Substantia nigra (tissue), 51 donors: ENCODE measurements at places on chromosomes 1 and 21.

DNA sequence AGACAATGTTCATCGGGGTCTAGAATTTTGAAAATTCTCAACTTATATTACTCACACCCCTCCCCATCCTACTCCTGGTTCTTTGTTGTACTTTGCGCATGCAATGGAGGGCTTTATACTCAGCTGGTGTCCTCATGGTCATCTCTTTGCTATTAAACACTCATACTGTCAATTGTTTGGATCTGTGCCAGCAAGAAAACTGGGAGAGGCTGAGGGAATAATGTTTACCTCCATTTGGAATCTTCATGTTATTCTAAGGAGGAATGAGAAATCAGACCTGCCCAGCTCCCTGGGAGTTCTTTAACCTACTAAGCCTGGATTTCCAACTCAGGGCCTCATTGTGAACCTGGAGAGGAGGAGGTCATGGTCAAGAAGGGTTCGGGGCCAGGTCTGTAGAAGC is 143.9 kb upstream of the DNAH14 start:
- no peak for DNase-seq

DNA sequence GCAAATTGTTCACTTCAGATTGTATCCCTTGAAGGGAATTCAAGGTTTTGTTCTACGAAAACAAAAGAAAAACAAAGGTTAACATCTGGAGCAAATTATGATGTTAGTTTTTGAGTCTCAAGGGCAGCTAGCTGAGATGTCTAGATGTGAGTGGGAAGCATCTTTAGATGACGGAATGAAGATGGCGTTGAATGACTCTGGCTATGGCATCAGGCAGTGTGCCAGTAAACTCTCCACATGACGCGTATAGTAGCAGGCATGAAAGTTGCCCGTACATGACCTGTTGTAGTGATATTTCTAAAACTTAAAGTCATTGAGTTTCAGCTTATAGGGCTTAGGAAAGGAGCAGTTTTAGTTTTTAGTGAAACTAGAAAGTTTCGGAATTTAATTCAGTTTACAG is 12.3 kb upstream of the SDC3 start:
- DNase-seq: no peak

- DNase-seq: no peak
These were observed 54.0 kb downstream of the APP start for GRCh38 chr21:26116456-26117011.

- no peak for DNase-seq
These were observed 106.8 kb upstream of the CACHD1 start for GRCh38 chr1:64363111-64363510.

DNA sequence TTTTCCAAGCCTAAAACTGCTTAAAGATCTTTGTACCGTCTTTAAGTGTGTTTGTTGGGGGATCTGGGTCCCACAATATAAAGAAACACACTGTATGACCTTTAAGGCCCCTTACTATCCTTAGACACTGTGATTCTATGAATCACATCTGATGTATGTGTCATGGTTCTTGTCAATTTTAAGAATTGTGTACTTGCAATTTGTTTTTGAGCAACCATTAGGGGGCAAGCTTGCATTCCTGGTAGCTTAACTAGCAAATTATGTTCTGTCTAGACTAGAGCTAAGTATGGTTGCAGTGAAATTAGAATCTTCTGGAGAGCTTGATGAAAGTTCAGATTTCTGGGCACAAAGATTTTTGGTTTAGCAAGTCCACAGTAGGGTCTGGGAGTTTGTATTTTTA is 219.5 kb downstream of the TPR start:
- DNase-seq: no peak

- DNase-seq: no peak
These were observed 172.5 kb downstream of the URB2 start for GRCh38 chr1:229798558-229798957.

DNA sequence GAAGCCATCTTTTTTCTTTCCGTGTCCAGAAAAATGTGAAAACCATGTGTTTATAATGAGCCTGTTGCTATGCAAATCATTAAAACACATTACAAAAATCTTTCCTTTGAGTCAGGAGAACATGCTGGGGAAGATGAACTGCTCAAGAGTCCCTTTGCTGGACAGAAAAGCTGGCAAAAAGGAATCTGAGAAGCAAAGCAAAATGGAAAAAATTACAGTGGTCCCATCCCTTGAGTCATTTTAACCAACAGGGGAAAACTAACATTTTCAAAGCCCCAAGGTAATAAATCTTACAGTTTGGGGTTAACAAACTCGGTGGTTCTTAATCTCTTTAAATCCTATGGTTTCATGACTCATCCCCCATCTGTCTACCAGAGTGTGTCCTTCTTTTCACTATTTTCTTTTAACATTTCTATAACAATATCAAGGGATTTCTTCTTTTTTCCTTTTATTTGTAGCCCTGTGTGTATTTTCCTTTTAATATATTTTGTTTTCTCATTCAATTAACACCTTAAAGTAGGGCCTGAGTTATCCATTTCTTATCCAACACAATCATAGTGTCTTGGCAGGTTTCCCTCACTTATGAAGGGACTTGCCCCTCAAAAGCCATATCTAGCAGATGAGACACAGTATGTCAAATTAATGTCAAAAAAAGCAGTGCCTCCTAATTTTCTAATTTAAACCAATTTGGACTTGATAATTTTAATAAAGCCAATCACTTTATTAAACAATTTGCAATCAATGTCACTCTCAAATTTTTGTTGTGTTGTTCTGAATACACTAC is 105.4 kb downstream of the PTPN14 start:
- DNase-seq: no peak

- DNase-seq: no peak
These were observed 213.4 kb upstream of the PTBP2 start for GRCh38 chr1:96508233-96508632.

GRCh38 chr1:24300971-24301784 is 18.0 kb upstream of the GRHL3 start:
- no peak for DNase-seq

DNA sequence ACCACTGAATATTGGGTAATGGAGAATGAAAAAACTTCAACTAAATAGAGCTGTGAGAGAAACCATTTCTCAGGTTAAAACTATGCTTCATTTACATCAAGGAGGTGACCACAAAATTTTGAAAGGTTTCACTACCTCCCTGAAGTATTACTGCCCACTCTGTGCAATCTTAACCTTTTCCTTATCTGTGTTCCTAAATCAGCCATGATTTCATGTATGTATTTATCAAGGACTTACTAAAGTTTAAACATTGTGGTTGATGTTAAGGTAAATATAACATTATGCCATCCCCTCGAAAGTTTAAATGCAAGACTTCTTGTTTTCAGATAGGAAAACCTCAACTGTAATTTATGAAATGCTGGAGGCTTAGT is 84.4 kb downstream of the CLEC20A start:
- no peak for DNase-seq

GRCh38 chr1:20105856-20106255 is 13.5 kb downstream of the PLA2G2D start:
- DNase-seq: no peak

- no peak for DNase-seq
These were observed 61.6 kb downstream of the HS2ST1 start for GRCh38 chr1:86975993-86976550.

DNA sequence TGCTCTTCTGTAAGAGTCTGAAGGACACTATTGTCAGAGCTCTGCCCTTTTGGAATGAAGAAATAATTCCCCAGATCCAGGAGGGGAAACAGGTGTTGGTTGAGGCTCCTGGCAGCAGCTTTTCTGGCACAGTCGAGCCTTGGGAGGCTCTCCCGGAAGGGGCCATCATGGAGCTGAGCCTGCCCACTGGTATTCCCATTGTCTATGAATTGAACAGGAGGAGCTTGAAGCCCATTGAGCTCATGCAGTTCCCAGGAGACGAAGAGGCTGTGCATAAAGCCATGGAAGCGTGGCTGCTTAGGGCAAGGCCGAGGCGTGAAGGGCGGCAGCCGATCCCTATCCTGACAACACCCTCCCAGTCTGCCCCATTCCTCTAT is 26.6 kb downstream of the UBE4B start:
- DNase-seq: no peak

DNA sequence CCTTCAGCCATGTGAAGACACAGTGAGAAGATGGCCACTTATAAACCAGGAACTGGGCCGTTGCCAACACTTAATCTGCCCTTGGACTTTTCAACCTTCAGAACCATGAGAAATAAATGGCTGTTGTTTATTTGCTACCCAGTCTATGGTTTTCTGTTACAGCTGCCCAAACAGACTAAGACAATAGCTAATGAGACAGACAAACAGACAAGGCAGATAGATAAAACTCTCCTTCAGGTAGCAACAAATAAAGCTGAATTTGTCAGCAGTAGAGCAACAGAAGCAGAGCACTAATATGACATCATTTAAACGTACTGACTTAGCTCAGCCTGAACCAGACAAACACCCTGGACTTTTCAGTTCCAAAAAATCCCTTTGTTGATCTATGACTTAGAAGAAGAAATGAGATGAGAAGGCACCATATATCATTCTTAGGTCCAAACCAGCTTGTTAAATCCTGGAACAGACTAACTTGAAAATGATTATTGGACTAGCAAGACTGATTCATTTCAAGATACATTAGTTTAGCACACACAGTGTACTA is 27.0 kb downstream of the ZZZ3 start:
- DNase-seq: no peak

- no peak for DNase-seq
These were observed 9.1 kb downstream of the INAVA start for GRCh38 chr1:200903793-200904192.

DNA sequence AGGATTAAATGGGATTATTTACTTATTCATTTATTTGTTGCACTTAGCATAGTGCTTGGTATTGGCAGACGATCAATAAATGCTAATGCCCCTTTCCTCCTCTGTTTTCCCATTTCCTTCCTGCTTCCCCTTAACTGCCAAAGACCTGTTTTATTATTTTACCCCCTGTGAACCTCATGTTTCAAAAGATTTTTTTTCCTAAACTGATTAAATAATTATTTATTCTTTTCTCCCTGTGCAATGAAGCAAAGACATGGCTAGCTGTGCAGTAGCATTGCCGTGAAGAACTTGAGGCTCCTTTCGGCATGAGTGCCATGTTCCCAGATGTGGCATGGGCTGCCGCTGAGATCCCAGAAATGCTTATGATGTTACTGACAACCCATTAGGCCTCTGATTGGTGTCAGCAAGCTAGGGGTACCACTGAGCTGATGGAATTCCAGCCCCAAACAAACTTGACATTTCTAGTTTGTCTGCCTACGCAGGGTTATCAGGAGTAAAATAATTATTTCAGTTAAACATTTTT is 266.4 kb upstream of the TMEM51 start:
- no peak for DNase-seq

- DNase-seq: no peak
These were observed 154.6 kb downstream of the PBX1 start for GRCh38 chr1:164713456-164714207.
